ENCODE measurements at places on chromosomes 1 and 21.

DNA sequence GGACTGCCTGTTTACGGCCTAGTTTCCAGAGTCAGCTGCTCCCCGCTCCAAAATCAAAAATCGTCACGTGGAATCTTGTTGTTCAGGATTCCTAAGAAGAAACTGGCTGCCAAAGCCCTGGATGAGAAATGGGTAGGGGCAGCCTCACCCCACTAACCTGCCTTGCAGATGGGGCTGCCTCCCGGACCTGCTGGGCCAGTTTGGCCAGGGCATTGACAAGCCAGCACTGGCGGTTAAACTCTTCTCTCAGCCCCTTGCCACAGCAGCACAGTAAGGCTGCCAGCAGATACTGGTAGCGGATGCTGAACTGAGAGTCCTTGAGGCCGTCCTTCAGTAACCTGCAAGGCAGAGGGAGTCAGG is 31.6 kb upstream of the PPP1R15B start:
- DNase-seq, result no peak

DNA sequence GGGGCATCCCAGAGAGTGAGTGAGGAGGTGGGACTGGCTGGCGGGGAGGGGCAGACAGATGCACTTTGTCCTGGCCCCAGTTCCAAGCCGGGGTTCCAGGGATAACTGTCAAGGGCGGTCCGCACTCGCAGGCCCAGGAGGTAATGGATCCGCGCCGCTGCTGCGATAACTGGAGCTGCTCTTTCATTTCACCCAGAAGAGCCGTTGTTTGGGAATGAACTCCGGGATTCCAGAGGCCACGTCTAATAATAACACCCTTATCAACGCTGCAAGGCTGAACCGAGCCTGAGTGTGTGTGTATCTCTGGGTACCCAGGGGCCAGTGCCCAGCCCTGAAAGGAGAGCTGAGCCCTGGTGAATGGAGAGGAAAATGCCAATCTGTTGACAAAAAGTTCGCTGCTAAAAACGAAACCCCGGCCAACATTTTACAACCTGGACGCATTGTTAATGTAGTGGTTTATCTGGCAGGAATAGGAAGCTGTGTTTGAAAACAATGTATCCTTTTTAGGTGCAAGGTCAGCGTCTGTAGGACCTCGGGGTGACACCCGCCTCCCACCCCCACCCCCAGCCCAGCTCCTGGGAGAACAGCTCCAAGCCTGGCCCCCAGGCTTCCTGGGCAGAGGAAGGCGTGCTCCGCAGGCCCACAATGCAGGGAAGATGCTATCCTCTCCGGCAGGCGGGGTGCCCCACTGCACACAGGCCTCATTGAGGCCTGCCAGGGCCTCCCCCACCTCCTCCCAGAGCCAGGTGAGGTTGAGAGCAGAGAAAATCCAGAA is 119.7 kb downstream of the PROX1 start:
- no peak for DNase-seq

DNA sequence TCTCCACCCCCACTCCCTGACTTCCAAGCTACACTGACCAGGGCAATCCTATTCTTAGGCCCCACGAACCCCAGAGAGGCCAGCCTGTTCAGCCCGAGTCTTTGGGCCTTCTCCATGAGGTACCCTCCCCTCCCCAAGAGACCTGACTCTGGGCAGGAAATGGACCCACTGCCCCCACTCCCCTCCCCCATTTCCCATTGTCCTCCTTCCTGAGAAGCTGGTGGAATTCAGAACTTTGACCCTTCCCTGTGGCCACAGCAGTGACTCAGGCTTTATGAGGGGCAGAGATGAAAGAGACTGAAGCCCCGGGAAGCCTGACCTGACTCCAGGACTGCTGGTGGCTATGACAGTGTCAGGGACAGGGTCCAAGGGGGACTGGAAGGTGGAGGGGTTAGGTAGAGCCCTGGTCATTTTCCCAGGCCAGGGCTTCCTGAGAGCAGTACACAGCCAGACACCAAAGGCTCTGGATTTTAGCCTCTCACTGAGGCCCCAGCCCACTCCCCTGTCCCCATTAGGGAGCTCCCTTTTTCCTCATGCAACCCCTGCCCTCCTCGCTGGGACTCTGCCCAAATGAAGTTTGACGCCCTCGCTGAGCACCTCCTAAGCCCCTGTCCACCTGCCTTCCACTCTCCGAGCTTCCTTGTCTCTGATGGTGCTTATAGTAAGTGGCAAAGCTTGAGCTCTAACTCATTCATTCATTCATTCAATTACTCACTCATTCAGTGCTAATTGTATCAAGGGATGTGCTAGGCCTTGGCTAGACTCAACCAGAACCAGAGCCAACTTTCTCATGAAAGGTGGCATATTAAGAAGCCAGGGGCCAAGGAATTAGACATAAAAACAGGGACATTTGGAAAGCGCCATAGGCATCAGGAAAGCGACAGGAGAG is 3.0 kb downstream of the CRYBG2 start:
- DNase-seq, result no peak

DNA sequence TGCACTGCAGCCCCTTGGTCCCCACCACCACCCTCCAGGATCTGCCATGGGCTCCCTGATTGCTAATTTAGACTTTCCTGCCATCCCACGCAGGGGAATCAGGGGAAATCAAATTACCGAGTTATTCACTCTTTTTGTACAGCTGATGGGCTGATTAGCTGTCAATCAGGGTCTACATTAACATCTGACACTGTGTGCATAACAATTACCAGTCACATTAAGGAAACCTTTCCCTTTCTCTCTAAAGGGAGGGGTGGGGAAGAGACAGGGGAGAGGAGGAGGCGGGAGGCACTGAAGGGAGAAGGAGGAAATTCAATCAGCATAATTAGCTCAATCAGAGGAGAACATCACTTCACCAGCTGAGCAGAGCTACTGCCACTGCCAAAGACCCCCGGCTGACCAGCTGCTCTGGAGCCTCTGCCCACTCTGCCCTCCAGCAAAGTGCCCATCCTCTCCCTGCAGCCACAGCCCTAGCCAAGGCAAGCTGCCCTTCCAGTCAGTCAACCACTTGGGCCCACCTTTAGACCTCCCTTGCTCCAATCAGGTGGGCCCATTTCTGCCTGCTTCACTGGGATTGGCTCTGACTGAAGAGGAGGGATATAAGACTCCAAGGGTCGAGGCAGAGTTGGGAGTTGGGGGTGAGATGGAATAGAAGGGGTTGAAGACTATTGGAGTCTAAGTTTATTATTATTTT is 199.3 kb upstream of the ZC3H12A start:
- no peak for DNase-seq

DNA sequence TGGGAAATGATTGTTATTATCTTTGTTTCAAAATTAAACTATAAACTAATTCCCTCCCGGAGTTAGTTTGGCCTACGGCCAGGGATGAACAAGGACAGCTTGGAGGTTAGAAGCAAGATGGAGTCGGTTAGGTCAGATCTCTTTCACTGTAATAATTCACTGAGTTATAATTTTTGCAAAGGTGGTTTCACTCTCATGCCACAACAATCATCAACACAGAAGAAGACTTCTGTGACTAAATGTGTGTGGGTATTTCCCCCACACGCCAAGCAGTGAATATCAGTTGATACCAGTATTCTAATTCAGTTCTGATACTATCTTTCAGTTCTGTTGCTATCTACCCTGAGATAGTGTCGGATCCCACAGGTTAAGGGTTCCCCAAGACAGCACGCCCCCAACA is 215.1 kb downstream of the S1PR1 start:
- no peak for DNase-seq

GRCh38 chr1:51776408-51776807 is 102.1 kb downstream of the NRDC start:
- no peak for DNase-seq

DNA sequence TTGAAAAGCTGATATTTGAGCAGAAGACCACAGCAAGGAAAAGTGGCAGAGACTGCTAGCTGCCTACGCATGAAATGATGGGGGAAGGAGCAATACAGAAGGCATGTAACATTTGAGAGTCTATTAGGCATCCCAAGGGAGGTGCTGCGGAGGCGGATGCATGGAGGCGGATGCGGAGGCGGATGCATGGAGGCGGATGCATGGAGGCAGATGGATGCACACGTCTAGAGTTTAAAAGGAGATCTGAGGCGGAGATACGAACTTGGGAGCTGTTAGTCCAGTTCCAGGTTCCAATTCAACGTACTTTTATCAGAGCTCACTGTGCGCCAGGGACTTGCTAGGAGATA is 744 bp upstream of the DDX20 start:
- peak; percentile 25 for DNase-seq

GRCh38 chr1:95643071-95643470 is 409.1 kb downstream of the RWDD3 start:
- DNase-seq, result no peak

- no peak for DNase-seq
Observed at GRCh38 chr1:15180189-15180588, 26.6 kb downstream of the TMEM51 start.

DNA sequence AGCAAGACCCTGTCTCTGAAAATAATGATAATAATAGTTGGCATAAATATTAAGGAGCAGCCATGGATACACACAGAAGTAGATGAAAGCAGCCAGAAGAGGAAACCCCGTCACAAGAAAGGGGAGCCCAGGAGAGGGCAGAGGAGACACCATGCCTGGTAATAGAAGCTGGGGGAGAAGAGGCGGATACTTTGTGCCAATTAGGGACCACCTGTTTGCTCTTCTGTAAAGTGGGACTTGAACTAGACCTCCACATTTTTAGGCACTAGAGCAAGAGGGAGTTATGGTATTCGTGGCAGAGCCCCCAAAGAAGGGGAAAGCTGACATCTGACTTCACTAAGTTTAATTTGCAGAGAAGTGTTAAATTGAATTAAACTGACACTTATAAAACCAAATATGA is 12.5 kb downstream of the CELA2B start:
- no peak for DNase-seq

DNA sequence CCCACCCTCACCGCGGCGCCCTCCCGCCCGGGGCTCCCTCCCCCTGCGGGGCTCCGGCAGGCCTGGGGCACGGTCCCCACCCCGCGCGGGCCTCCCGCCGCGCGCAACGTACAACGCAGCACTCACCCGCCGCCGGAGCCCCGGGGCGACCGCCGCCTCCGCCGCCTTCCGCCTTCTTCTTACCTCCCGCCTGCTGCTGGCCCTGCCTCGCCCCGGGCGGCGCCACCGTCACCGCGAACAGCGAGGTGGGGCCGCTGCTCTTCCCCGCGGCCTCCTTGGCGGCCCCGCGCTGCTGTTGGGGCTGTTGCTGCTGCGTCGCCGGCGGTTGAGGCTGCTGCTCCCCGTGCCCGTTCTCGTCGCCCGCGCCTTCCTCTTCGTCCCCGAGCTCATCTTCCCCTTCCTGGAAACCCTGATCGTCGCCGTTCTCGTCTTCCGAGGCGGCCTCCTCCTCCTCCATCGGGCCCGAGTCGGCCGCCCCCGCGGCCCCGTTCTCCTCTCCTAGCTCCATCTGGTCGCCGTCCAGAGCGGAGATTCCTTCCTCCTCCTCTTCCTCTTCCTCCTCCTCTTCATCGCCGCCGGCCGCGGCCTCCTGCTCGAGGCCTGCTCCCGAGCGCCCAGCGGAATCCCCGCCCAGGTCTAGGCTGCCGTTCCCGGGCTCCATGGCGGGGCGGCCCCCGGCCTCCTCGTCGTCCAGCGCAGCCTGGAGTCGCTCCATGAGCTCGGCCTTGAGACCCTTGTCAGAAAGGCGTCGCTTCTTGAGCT is 671 bp downstream of the HNRNPU start:
- no peak for DNase-seq

GRCh38 chr1:56472860-56473259 is 106.5 kb downstream of the PLPP3 start:
- no peak for DNase-seq

DNA sequence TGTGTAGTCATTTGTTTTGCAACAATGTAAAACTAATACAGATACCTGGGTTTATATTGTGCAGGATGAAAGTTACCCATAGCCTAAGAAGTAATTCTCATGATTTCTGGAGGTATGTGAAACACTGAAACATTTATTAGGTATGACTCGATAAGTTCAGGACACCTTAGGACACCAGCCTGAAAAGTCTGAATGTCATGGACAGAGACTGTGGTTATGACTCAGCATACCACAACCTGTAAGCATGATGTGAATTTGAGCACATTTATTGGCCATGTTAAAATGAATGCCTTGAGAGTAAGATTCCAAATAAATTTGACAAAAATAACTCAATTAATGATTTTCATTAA is 1471.7 kb upstream of the B3GALT2 start:
- DNase-seq, result no peak

GRCh38 chr1:1232208-1232795 is at the start of gene B3GALT6:
TSS of gene B3GALT6 (plus strand) at chr1:1232237. CDS start at chr1:1232279, 42 bp downstream.
- no peak for DNase-seq

Measured in NCI-H187 (cell line).